ENCODE measurements at places on chromosomes 1 and 21. TPM values are rescaled to one million over a fixed set of nuclear protein-coding genes. Genes with fewer than 3 reads are reported as not detected.

The SPRR5 gene
- total RNA-seq: not detected

The SLC1A7 gene
- 0.21 TPM for total RNA-seq

GRCh38 chr1:36023098-36023769 is 60.7 kb upstream of the TEKT2 start:
- DNase-seq: no peak

GRCh38 chr1:3494321-3495308 is 40.1 kb downstream of the ARHGEF16 start:
- DNase-seq: peak; percentile 21

The CD101 gene
- total RNA-seq: 0.10 TPM

GRCh38 chr1:183023146-183023600 is at the start of gene LAMC1:
LAMC1 (plus strand) TSS chr1:183023420; CDS start chr1:183023717, 297 bp downstream.
- DNase-seq: peak; percentile 90

The OR10J1 gene
- not detected for total RNA-seq

- peak; percentile 69 for DNase-seq
Observed at GRCh38 chr21:29104239-29104708, 26.2 kb upstream of the MAP3K7CL start.

DNA sequence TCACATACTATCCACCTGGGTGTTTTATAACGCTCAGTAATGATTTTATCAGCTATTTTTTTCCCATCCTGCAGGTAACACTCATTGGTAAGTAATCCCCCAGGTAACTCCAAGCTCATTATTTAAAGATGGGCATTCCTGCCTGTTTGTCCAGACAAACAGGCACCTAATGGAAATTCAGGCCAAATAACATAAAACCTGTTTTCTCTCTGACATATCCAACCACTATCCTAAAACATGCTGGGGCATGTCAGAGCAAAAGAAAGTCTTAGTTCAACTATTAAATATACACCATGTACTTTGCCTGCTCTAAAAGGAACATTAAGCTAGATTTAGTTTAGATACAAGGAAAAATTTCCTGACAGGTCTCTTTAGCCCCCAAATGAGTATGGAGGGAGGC is 987.7 kb downstream of the TTLL7 start:
- DNase-seq: no peak

- no peak for DNase-seq
Observed at GRCh38 chr21:18298228-18298627, 53.6 kb downstream of the CHODL start.
